ENCODE measurements at places on chromosomes 4 and X. TPM values are rescaled to one million over a fixed set of nuclear protein-coding genes. Genes with fewer than 3 reads are reported as not detected.

Gene GAGE12E
- total RNA-seq: not detected

Gene RBMXL3
- not detected for total RNA-seq

Gene ZGRF1
- 57.3 TPM for total RNA-seq

Gene SPARCL1
- total RNA-seq: 1.0 TPM

Gene SHISA3
- total RNA-seq: 18.0 TPM

Gene CCNB3
- total RNA-seq: not detected

Gene SORCS2
- total RNA-seq: 0.72 TPM

Gene CXCL1
- 0.86 TPM for total RNA-seq

Gene PFKFB1
- total RNA-seq: not detected

Gene STK32B
- total RNA-seq: 1.5 TPM

Gene PAK3
- total RNA-seq: 4.2 TPM
